MCF 10A (cell line): ENCODE measurements at places on chromosomes 13 and 19. TPM values are rescaled to one million over a fixed set of nuclear protein-coding genes. Genes with fewer than 3 reads are reported as not detected.

Gene SLC25A41
- total RNA-seq, result not detected in 2 replicates

- DNase-seq, result no peak
Observed at GRCh38 chr13:53953183-53953582, 924.6 kb downstream of the OLFM4 start.

- DNase-seq, result peak; percentile 98
Observed at GRCh38 chr19:7783991-7784423, 21.0 kb downstream of the CLEC4M start.

DNA sequence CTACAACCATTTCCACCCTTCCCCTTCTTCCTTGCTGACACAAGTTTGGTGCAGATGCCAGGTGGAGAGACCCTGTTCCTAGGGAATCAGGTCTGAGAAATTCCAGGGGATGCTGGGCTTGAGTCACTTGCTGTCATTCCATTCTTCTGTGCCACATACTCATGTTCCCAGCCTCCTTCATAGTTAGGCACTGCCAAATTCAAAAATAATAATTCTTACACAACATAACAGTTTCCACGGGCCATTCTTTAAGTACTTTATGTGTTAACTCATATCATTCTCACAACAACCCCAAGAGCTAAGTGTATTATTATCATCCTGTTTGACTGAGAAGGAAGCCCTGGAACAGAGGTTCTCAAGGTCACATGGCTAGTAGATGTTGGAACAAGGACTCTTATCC is 27.1 kb upstream of the POMP start:
- no peak for DNase-seq

Gene TRPC4
- not detected in 2 replicates for total RNA-seq

DNA sequence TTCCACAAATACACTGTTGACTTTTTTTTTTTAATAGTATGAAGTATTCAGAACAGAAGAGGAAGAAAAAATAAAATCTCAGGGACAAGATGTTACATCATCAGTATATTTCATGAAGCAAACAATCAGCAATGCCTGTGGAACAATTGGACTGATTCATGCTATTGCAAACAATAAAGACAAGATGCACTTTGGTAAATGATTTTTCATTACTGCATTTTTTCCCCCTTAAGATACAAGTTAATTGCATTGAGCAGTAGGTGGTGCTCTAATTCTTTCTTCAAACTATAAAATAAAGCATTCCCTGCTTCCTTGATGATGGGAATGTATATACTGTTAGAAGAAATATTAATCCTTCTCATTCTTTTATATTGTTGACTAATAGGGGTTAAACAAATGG is 17.1 kb downstream of the UCHL3 start:
- DNase-seq, result peak; percentile 35

GRCh38 chr19:48500830-48501493 is 10.7 kb downstream of the LMTK3 start:
- no peak for DNase-seq

Gene SOHLH2
- 1.2 and 1.6 TPM in 2 replicates for total RNA-seq

Gene CLEC4M
- not detected in 2 replicates for total RNA-seq

- no peak for DNase-seq
Observed at GRCh38 chr19:1855828-1856255, 7.5 kb downstream of the KLF16 start.

DNA sequence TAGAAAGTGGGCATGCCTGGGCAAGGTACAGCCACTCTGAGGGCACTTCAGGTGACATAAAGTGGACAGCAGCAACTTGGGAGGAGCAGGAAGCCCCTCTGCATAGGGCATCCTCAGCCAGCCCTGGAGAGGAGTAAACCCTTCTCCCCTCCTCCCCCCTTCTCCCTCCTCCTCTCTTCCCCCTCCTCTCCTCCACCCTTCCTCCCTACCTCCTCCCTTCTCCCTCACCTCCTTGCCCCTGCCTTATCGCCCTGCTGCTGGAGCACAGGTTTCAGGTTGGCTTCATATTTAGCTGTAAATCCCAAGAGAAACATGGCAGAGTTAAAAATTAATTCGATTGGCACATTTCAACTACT is 30.5 kb upstream of the ATP12A start:
- no peak for DNase-seq

GRCh38 chr19:6230991-6231448 is 48.8 kb downstream of the MLLT1 start:
- no peak for DNase-seq

Gene F2RL3
- total RNA-seq, result not detected in 2 replicates

Gene RAB3D
- 42.8 and 46.5 TPM in 2 replicates for total RNA-seq

DNA sequence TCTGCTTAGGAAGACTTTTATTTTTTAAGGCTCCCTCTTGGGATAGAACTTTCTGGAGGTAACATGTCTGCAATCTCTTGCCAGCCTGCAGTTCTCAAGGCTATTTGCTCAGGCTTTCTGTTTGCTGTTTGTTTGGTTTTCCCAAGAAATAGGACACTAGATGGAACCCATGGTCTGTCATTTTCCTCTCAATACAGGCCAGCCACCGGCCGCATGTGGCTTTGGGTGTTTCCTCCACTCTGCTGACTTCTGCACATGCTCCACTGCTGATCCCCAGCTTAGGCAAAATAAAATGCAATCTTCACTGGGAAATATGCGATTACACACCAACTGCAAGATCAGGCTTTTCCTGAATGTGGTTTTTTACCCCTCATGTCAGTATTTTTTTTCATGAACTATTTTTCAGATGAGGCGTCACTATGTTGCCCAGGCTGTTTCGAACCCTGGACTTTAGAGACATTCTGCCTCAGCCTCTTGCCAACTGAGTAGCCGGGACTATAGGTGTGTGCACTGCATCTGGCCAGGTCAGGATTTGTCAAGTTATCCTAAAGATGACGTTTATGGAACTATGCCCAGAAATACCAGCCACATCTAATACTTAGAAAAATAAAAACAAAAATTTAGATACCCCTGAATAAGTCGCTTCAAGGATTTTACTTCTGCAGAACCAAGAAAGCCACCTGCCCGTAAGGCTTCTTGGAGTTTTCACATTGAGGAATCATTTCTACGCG is 94.3 kb upstream of the PABPC3 start:
- DNase-seq, result peak; percentile 53

Gene STAP2
- total RNA-seq, result 14.8 and 20.3 TPM in 2 replicates

DNA sequence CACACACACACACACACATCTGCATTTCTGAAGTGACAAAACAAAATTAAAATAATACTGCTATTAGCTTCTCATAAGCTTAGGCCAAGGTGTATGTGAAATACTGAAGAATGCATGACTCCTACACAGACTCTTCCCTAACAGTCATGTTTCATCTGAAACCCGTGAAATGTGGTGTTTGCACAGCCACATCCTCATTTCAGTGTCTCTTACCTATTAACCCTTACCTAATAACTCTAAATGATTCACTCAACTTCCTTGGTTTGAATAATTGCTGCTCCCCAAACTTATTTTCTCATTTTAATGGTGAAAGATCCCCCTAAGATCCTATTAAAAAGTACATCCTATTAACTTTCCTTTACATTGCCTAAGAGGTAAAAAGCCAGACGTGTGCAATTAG is 117.6 kb downstream of the MIPEP start:
- DNase-seq, result no peak

GRCh38 chr13:110590577-110590976 is 24.8 kb upstream of the NAXD start:
- DNase-seq, result peak; percentile 32

DNA sequence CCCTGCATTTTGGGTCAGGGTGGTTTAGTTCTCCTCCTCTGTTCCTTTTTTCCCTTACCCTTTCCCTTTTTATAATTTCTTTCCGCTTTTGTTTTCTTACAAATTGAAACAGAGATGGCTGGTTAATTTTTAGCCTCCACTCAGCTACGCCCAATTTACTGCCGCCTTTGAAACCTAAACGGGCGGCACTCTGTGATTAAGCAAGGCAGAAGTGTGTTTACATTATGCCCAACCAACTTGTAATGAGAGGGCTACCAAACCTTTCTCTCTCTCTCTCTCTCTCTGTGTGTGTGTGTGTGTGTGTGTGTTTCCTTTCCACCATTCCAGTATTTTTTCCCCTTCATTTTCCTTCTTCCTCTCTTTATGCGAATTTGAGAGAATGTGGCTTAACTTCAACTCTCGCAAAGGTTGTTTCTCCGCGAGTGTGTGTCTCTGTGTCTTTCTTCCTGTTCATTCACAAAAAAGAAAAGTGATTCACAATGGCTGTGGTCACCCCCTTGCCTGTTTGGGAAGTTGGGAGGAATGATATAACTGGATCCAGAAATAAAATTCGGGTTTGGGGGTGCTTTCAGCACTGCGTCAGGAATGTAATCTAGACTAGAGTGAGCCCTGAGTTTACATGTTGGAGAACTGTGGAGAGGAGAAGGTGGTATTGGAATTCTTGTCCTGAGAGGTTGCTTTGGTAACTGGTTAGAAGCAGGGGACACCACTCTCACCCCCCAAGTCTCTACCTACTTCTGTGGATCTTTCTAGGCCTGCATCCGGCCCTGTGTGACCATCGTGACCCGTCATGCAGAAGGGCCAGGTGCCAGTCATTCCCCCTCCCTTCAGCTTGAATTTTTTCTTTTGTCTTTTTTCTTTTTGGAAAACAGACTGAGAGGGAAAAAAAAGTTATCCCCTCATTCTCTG is 31.4 kb downstream of the NFIX start:
- DNase-seq, result peak; percentile 66

GRCh38 chr13:74372511-74372910 is 238.3 kb upstream of the KLF12 start:
- peak; percentile 1 for DNase-seq

- no peak for DNase-seq
Observed at GRCh38 chr13:25992076-25992475, 59.7 kb downstream of the SHISA2 start.

DNA sequence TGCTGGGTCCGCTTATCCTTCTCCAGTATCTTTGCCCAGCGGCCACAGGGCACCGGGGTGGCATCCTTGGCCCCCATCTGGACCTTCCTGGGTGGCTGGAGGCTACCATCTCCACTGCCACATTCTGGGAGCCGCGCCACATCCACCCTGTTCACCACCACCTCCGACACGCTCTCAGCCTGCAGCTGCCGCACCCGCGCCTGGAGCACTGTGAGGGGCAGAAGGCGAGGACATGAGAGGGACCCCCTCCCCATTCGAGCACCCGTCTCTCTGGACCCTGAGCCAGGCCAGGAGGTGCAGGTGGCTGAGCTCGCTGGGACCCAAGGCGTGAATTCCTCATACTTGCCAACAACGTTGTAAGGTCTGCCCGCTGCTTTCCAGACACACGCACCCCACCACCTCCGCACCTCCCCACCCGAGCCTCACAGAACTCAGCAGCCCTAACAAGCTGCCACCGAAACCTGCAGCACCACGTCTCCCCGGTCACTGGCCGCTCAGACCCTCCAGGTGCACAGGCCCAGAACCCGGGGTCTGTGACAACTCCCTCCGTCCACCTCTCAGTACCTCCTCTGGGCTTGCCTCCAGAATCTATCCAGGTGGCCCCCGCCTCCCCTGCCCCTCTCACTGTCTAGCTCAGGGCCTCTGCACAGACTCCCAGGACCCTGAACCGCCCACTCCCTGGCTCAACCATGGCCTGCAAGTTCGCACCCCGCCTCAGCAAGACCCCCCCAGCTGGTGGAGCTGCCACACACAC is 3.2 kb downstream of the POLRMT start:
- no peak for DNase-seq

DNA sequence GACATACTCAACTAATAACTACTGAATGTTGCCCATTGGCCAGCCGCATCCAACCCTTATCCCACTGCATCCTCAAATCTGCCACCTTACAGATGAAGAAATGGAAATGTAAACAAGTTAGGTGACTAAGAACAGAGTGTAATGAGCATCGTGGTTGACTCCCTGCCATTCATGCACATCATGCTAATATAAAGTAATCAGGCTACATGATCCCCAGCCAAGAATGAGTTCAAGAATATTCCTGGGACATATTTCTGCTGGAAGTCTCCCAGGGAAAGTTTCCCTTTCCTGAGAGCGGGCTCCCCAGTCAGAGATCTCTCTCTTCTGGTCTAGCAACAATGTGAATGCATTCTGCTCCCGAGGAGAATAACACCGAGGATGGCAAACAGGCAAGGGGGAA is 55.9 kb upstream of the SERP2 start:
- DNase-seq, result peak; percentile 53

Gene FAM83E
- 0.89 and 2.8 TPM in 2 replicates for total RNA-seq

DNA sequence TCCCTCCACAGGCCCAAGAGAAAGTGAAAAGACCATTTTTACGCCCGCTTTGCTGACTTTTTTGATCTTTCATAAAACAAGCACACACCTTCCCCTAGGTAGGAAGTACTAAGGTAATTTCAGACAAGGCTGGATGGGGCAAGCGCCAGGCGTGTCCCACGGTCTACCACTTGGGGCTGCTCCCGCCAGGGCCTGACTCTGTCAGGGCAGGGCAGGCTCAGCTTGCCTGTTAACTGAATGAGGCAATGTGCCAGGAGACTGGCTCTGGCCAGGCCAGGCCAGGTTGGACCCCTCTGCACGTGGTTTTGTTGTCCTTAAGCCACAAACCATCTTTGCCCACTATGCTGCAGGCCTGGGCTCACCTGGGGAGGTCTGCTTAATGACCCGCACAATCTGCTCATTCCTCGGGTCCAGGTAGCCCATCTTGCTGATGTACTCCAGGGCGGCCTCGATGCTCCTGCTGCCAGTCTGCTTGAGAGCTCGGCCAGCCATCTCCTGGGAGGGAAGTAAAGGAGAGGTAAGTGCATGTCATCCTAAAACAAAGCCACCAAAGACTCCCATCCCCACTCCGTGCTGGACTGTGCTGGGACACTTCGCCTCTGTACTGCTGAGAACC is 70.4 kb downstream of the LATS2 start:
- no peak for DNase-seq

DNA sequence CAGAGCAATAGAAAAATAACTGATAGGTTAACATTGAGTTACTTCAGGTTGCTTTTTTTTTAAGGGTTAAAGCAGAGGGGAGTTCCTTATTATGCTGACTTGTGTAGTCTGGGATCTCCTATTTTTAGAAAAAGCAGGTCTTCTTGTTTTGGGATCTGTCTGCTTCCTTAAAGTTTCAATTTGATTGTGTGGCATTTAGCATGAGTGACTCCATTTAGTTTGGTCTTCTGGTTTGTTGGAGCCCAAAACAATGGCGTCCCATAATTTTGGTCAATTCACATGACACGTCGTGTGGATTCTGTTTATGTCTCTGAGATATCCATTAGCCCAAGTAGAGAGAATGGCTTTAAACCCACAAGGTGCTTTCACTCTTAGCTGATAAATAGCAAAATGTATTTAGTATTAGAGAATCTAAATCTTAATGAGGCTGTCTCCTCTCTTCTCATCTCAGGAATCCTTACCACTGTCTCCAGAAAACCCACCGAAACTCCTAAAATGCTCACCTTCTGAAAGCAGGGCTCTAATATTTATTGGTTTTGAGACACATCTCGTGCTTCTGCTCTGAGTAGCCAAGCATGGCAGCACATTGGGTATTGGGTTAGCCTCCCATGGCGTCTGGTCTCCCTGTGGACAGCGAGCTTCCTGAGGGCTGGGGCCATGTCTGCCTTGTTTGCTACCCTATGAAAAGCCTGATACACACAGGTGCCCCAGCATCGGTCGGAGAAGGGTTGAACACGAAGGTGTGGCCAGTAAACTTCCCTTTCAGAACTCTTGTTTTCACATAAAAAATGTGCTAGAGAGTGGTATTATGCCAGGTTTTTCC is 67.2 kb upstream of the GPR183 start:
- no peak for DNase-seq
